ENCODE measurements at places on chromosomes 2 and 18. TPM values are rescaled to one million over a fixed set of nuclear protein-coding genes. Genes with fewer than 3 reads are reported as not detected.
A peak's percentile ranks its signal among the peaks of the same experiment; 100 is the strongest.

The RAB12 gene
- 20.3 TPM for total RNA-seq

The GALNT13 gene
- not detected for total RNA-seq

The CYP1B1 gene
- total RNA-seq = 6.7 TPM

The MZT2B gene
- 180 TPM for total RNA-seq

The CMPK2 gene
- 7.1 TPM for total RNA-seq

The RAMP1 gene
- total RNA-seq = 0.84 TPM

The DNMT3A gene
- 80.7 TPM for total RNA-seq

The MYL12B gene
- 168 TPM for total RNA-seq

The DIS3L2 gene
- total RNA-seq = 59.7 TPM

The EFEMP1 gene
- total RNA-seq = not detected

The RAPH1 gene
- 2.9 TPM for total RNA-seq

The TMEM163 gene
- total RNA-seq = not detected

The IL36RN gene
- total RNA-seq = not detected

The MC4R gene
- not detected for total RNA-seq

The RNPEPL1 gene
- total RNA-seq = 112 TPM

The DLX1 gene
- not detected for total RNA-seq

The SRBD1 gene
- 28.1 TPM for total RNA-seq

The IL1A gene
- total RNA-seq = 0.42 TPM

DNA sequence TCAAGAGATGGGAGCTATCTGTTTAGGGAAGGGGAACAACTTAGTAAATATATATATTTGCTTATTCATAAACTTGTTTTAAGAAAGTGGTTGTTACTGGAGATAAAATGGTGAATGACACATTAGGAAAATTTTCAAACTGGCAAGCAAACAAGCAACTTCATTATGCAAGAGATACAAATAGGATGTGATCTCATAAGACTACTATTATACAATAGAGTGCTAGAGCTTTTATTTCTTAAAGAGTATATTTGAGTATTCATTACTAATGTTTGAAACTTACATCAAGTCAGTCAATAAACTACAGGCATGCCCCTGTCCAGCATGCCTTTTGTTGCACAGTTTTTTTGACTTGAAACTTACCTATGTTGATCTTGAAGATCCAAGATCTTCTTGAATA, 355.2 kb upstream of the KCNJ3 start:
- no peak for DNase-seq

DNA sequence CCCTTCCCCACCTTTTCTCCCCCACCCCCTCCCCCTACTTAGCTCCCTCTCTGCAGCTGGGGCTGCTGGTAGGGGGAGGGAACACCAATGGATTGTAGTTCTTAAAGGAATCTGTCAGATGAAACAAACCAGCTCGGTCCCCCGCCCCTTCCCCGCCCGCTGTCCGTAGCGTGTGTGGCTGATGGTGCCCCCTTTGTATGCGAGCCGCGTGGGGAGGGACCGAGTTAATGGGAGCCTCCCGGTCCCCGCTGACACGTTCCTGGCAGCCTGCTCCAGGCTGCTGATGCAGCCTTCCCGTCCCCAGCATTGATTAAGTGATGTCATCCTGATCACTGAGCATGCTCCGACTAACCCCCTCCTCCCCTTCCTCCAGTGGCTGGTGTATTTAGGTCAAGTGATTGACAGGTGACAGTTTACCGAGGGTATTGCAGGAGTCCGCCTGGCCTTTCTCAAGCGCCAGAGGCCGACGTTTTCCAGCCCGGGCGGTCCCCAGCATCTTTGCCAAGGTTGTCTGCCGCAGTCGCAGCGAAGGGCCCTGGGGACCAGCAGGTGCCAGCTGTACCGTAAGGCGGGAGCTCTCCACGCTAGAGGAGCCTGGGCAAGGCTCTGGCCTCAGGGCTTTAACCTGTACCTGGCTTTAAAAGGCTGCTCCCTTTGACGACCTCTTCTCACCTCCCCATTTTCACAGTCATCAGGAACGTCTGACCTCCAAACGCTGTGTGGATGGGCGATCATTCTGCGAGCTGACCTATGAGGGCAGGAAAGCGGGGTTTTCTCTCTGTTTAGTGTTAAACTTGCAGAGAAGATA, 1.8 kb downstream of the KIF5C start:
- DNase-seq = peak; percentile 23

DNA sequence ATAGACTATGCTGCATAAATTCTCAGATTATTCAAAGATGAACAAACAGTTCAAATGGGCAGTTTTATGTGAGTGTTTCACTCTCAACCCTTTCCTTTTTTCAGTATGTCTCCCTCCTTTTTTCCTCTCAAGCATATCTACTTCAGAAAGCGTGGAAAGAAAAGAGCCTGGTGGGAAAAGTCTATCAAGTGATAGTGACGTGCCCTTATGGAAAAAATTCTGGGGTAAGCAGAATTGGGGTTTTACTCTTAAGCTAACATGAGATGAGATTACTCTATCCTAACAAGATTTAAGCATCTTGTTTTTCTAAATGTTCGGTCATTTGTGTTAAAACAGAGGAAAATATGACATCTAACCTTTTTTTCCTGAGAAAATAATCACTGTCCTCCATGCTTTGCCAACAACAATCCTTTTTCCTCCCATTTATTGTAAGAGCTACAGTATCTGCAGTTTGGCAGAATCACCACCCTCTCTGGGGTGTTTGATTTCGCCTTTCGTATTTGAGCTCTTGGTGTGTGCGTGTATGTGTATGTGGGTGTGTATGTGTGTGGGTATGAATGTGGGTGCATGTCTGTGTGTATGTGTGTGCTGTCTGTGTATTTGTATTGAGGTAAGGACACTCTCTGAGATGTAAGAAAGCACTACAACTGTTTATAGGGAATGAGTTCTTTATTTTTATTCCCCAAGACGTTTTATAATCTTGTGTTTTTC, 143.9 kb upstream of the L3MBTL4 start:
- no peak for DNase-seq

- no peak for DNase-seq
These were observed at the start of gene GULP1 for GRCh38 chr2:188291617-188292347. Gene GULP1, plus strand, starts transcription at chr2:188291874. Its CDS starts 185,829 bp downstream, at chr2:188477703.

- DNase-seq = no peak
These were observed 24.4 kb upstream of the EIF2AK3 start for GRCh38 chr2:88651646-88652045.

GRCh38 chr2:86675511-86676015, 44.5 kb upstream of the RMND5A start:
- DNase-seq = peak; percentile 11

GRCh38 chr2:181357979-181358378, 99.2 kb upstream of the ITGA4 start:
- DNase-seq = no peak

DNA sequence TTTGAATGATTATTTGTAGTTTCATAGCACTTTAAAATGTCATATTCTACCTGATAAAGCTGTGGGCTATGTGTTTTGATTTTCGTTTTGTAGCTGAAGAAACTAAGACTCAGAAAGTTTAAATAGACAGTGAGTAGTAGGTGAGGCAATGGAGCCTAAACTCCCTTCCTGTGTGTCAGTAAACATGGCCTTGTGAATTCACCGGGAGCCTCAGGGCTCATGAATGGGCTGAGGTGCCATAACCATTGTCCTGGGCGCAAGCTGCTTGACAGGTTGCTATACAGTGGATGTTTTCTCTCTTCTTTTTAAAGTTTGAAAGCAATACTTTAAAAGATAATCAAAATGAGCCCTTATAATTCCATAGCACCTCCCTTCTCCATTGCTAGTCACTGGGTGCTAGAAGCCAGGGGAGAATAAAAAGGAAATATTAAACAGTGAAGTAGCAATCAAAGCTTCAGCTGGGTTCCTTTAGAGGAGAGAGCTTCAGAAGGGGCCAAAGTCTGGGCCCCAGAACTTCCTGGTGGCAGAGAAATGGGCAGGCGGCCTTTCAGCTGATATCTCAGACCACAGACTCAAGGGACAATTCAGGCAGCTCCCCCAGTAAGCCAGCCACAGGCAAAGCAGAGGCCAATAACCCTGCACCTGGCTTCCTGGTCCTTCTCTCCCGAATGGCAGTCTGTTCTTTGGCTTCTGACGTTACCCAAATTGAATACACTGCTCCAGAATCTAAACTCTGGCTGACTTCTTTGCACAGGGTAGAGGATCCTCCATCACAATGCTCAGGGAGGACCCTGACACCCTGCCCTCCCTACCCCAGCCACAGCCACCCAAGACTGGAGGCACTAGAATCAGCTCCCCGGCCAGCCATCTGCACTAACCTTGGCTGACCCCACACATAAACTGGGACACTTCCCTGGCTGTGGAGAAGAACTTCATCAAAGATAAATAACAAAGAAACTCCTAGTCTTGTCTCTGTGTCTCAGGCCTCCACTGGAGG, 51.8 kb upstream of the NPAS2 start:
- DNase-seq = no peak

GRCh38 chr2:18440141-18440661, 120.3 kb downstream of the RDH14 start:
- no peak for DNase-seq

- DNase-seq = no peak
These were observed 44.1 kb upstream of the CYRIA start for GRCh38 chr2:16709769-16710168.

DNA sequence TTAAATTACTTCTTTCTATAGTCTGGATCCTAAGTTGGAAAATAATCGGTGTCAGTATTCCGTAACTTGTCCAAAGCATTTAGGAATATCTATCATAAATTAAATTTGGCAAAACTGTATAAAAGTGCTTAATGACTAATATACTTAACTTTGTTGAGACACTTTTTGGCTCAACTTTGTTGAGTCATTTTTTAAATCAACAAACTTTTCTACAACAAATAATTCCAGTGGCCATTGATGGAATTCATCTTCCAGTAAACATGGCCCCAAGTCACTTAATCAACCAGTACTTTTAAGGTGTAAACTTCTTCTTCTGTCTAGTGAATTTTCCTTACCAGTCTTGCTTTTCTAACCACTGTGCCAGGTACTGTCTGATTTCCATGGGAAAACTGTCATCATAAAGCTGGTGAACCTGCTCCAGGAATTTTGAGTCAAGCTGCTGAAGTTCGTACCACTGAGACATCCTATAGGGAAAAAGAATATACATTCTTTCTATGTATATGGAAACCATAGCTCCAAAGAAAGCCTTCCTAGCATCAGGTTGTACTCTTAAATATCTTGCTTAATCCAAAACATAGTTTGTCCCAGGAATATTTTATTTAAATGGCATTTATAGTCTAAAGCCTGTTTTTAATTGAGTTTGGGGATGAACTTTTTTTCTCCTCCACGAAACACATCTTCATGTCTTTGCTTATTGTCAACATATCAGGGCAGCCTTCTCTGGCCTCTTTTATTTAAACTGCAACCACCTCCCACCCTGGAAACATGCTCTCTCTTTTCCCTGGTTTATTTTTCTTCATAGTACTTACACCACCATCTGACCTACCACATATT, 4.2 kb downstream of the STAT1 start:
- no peak for DNase-seq

DNA sequence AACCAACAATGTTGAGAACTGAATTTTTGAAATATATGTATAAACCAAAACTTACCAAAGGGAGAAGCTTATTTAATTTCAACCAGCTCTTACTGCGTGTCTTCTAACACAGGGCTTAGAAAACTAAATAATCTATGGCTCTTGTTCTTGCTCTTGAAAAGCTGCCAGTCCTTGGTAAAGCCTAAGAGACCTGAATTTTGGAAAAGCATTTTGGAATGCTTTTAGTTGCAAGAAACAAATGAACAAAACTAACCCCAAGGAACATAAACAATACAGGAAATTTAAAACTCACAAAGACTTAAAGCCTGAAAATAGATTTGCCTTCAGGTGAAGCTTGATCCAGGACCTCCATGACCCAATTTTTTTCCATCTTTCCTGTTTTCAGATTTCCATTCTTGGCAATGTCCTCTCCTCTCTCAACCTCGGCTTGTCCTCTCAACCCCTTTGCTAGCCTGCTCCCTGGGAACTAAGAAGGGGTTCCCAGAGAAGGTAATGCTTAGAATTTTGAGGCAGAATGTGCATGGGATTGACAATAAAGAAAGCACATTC, 169.8 kb upstream of the NCK2 start:
- no peak for DNase-seq

DNA sequence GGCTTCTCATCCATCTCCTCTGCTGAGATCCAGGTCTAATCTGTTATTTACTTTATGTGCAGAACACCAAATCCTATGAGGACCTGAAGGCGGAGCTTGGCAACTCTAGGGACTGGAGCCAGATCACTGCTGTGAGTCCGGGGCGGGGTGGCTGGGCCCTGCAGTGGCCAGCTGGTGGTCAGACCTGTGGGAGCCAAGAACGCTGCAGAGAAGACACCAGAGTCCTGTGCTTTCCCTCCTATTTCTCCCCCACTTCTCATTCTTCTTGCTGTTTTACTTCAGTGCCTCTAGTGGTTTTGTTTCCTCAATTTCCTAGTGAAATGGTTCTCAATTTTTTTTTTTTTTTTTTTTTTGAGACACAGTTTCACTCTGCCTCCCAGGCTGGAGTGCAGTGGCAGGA, 19.7 kb downstream of the VIL1 start:
- no peak for DNase-seq

GRCh38 chr2:24920809-24921441, 888 bp upstream of the ADCY3 start:
- no peak for DNase-seq

- no peak for DNase-seq
These were observed 63.4 kb downstream of the PIKFYVE start for GRCh38 chr2:208329485-208329884.

GRCh38 chr2:220701115-220701514, 871.0 kb downstream of the EPHA4 start:
- no peak for DNase-seq

DNA sequence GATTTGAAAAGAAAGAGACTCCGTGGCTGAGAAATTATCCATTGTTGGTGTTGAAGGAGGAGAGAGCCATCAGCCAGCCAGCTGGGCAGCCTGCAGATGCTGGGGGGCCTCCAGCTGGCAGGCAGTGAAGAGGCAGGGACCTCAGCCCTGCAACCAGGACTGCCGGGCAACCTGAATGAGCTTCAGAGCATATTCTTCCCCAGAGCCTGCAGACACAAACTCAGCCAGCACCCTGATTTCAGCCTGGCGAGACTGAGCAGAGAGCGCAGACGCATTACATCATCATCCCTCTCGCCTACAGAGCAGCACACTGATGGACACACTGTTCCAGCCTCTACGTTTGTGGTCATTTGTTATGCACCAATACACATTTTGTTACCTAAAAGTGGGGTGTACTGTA, 150.7 kb upstream of the RAB6C start:
- no peak for DNase-seq

- DNase-seq = no peak
These were observed 2.4 kb downstream of the AOX1 start for GRCh38 chr2:200588076-200588678.

- no peak for DNase-seq
These were observed 192.9 kb downstream of the SMAD7 start for GRCh38 chr18:48757906-48758305.

GRCh38 chr2:208311321-208311720, 45.3 kb downstream of the PIKFYVE start:
- DNase-seq = no peak

DNA sequence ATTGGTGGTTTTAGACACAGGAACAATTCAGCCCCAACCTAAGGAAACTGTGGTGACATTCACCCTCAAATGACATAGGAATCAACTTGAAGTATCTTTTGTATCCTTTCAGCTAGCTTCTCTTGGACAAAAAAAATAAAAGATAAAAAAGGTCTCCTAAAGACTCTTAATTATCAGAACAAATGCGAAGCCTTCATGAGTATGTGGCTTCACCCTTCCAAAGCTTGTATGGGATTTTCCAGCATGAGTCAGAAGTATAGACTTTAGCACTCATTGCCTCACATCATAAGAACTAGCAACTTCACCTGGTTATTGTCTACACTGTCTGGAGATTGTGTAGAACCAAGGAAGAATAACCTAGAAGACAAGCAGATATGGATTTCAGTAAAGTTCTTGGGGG, 135.4 kb downstream of the LAMA3 start:
- no peak for DNase-seq

GRCh38 chr18:43863180-43863579, 585.9 kb upstream of the SYT4 start:
- DNase-seq = no peak
